Type B pancreatic cell (in vitro differentiated cells): ENCODE measurements at places on chromosomes 5 and 9. TPM values are rescaled to one million over a fixed set of nuclear protein-coding genes. Genes with fewer than 3 reads are reported as not detected.

LYRM7 gene
- total RNA-seq = 6.4 and 9.3 TPM in 2 replicates

RFESD gene
- 1.6 and 2.5 TPM in 2 replicates for total RNA-seq

POLK gene
- total RNA-seq = 13.8 and 21.2 TPM in 2 replicates

JADE2 gene
- 10.8 and 29.8 TPM in 2 replicates for total RNA-seq

MROH2B gene
- total RNA-seq = not detected in 2 replicates

CAMLG gene
- total RNA-seq = 30.5 and 39.4 TPM in 2 replicates

PLAA gene
- total RNA-seq = 29.3 and 32.5 TPM in 2 replicates

GZMA gene
- not detected in 2 replicates for total RNA-seq

SPDL1 gene
- total RNA-seq = 17.2 and 37.7 TPM in 2 replicates

OR1J2 gene
- not detected in 2 replicates for total RNA-seq

PCDHB3 gene
- 3.9 and 5.4 TPM in 2 replicates for total RNA-seq

ZNF454 gene
- 0.12 TPM in 1 of 2 replicates, not detected in the other for total RNA-seq

UGCG gene
- total RNA-seq = 28.3 and 41.4 TPM in 2 replicates

TLE1 gene
- 40.2 and 99.6 TPM in 2 replicates for total RNA-seq

CCDC152 gene
- not detected in 2 replicates for total RNA-seq

IRX2 gene
- 31.4 and 42.2 TPM in 2 replicates for total RNA-seq

SLC36A3 gene
- not detected in 2 replicates for total RNA-seq

SLC6A19 gene
- total RNA-seq = 12.6 and 22.2 TPM in 2 replicates

CBY3 gene
- not detected in 2 replicates for total RNA-seq

F12 gene
- total RNA-seq = 3.2 and 5.7 TPM in 2 replicates
